ENCODE measurements at places on chromosomes 1 and 21.

GRCh38 chr1:215282557-215282956 lies 200.0 kb downstream of the KCNK2 start:
- DNase-seq: no peak

- DNase-seq: no peak
Observed at GRCh38 chr1:15245593-15246360, 1.2 kb upstream of the FHAD1 start.

DNA sequence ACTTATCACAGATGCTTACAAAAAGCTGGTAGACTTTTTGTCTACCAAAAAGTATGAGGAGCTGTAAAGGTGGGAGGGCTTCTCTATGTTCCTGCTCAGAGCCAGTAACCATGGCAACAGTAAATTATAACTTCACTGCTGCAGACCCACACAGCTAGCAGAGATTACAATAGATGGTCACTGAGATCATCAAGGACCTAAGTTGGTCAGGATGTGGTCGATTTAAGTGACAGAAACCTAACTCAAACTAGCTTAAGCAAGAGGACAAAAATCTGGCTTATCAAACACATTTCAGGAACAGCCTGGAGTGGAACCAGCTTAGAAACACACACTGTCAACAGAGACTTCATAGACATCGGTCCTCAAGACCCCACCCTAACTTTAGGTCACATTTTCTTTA lies 113.4 kb upstream of the ATP1A1 start:
- no peak for DNase-seq

- DNase-seq: peak; percentile 72
Observed at GRCh38 chr1:169484683-169485430, 887 bp downstream of the SLC19A2 start.

- peak; percentile 56 for DNase-seq
Observed at GRCh38 chr21:39385299-39386145, 36.6 kb upstream of the HMGN1 start.
